Ammon's horn (tissue), 1 donor: ENCODE measurements at places on chromosomes 12 and 14.

GRCh38 chr14:92513966-92514843 lies 624 bp downstream of the RIN3 start:
- no peak for DNase-seq

- no peak for DNase-seq
Observed at GRCh38 chr14:70796551-70796950, 12.8 kb downstream of the MAP3K9 start.

DNA sequence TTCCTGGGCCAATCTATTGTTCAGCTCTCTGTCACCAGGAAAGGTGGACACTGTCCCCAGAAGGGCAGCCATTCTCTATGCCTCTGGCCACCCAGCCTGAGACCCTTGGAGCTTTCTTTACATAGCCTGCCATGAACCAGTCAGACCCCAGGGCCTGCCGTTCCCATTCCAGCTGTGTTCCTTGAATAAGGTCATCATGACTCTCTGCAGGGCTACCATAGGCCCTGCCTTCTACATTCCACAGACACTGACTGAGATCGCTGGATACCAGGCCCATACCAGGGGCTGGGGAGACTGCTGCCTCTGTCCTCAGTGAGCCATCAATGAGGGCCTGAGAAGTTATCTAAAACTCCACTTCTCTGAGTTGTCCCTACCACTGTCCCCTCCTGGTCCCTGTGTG lies 75.5 kb downstream of the SYNE3 start:
- DNase-seq = no peak

GRCh38 chr12:116358893-116359761 lies 81.6 kb upstream of the MED13L start:
- DNase-seq = peak; percentile 81

DNA sequence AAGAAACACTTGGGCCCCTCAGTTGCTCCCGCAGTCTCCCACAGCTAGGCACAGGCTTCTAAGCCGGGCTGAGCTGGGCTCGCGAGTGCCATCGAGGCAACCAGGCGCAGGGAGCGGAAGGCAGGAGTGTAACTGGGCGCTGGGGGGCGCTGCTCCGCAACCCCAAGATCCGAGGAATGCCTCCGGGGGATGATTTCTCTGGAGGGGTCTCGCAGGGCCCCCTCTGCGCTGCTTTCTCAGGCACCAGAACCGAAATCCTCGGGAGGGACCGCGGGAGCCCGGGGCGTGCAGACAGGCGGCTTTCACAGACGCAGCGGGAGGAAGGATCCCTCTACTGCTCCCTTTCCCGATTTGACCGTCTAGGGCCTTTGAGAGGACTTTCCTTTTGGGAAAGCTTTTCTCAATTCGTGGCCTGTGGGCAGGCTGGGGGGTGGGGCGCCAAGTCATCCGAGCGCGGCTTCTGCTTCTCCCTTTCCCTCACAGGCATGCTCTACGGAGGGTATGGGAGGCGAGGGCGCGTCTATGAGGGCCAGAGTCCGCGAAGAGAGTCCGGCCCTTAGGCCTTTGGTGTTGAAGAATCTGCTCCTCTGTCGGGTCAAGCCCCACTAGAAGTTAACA lies 4.3 kb upstream of the NKX2-1 start:
- no peak for DNase-seq

- DNase-seq = peak; percentile 56
Observed at GRCh38 chr12:54352891-54353874, 11.1 kb downstream of the GPR84 start.

GRCh38 chr12:104788840-104789271 lies 169.2 kb downstream of the SLC41A2 start:
- DNase-seq = peak; percentile 17

- no peak for DNase-seq
Observed at GRCh38 chr14:32013083-32013482, 64.0 kb upstream of the ARHGAP5 start.

GRCh38 chr14:95313707-95314106 lies 6.0 kb downstream of the CLMN start:
- DNase-seq = peak; percentile 87

DNA sequence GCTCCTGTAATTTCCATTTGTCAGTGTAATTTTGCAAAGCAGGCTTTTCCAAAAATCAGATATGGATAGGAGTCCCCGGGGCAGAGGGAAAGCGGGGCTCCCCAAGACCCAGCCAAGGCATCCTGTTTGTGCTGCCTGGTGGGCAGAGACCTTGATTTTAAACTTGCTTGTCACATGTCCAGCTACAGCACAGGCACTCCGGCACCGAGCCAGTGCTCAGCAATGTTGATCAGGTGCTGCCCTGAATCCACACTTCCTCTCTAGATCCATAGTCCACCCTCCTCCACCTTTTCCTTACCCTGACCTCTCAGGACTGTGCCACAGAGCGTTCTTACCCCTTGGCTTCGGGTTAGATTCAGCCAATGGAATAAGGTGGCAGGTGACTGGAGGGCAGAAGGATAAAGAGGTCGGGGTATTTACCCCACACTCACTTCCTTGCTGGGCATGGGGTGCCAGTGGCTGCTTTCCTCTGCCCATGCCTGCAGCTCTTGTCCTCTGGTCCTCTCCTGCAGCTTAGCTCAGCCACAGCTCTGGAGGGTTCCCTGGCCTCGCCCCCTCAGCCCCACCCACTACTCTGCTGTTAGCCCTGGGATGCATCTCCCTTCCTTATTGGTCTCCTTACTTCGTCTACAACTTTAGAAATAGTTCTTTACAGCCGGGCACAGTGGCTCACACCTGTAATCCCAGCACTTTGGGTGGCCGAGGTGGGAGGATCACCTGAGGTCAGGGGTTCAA lies 80.1 kb downstream of the IRF2BPL start:
- no peak for DNase-seq

DNA sequence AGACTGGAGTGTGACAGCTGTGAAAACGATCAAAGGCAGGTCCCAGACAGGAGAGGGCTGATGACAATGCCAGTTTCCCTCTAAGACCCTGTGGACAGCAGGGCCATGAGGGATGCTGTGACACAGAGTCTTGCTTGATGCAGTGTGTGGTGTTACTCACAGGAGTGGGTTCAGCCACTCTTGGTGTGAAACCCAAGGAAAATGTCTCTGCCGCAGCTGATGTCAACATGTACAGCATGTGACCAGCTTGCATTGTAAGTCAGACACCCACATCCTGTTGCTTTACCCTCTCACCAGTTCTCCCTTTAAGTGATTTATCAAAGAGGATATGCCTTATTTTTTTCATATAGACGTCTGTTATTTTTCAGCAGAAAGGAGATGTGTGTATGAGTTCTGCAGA lies 268.6 kb downstream of the BTG1 start:
- peak; percentile 72 for DNase-seq

DNA sequence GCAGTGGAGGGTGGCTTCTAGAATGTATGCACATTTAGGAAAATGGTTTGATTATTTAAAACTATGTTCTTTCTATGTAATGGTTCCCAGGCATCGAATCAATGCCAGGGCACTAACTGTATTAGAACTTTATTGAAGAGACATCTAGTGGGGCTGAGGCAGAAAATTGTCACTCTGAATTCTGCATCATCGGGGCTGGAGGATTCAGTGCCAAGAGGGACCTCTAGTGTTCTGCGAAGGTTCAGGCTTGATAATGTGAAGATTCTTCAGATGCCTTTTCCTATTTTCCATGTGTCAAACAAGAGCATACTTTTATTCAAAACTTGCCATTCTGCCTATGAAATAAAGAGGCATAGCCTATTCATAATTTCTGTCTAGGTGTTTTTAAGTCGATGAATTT lies 146.3 kb downstream of the CAND1 start:
- DNase-seq = peak; percentile 72

DNA sequence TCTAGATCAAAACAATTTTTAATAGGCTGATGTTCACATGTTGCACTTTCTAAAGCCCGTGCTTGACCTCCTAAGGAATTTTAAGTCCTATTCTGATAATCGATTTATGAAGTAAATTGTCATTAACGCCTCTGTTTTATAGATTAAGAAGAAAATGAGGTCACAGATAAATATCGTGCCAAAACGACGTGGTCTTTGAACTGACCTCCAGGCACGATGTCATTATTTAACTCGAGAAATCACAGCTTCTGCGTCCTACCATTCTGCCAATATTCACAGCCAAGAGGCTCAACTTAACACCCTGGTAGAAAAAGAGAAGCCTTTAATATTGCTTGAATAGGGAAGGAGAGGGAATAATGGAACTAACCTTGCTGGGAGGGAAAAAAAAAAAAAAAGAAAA lies 888 bp upstream of the EEA1 start:
- peak; percentile 11 for DNase-seq

DNA sequence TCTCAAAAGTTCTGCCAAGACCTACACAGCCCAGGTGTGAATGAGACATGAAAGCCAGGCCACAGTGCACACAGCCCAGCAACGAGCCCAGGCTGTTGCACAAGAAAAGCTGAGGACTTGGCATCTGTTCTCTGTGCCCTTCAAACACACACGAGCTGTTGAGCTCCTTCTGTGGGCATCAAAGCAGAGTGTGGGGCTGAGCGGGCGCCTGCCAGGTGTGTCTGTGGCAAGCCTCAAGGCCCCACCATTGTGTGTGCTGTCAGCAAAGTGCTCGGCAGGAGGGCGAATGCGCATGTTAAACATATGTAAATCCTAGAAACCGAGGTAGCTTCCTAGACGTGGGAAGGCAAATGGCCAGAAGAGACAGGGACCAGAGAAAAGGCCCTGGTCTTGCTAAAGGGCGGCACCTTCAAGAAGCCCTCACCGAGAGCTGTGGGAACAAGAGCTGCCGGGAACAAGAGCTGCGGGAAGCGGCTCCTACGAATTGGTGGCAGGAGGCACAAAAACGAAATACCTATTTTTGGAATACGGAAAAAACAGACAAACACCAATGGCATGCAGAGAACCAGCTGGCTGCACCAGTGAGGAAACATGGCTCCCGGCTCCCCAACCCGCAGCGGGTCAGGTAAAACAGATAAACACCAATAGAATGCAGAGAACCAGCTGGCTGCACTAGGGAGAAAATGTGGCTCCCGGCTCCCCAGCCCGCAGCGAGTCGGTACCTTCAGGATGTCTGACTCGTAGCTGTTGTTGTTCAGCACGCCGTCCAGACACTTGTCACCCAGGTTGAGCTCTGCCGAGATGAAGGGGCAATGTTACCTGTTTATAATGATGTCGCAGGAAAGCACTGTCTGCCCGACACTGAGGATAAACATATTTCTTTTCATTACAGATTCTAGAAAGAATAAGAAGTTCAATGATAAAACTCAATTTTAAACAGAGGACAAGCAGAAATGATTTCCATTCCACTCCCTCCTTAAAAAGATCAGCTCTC lies 19.0 kb upstream of the GOLGA3 start:
- peak; percentile 34 for DNase-seq

DNA sequence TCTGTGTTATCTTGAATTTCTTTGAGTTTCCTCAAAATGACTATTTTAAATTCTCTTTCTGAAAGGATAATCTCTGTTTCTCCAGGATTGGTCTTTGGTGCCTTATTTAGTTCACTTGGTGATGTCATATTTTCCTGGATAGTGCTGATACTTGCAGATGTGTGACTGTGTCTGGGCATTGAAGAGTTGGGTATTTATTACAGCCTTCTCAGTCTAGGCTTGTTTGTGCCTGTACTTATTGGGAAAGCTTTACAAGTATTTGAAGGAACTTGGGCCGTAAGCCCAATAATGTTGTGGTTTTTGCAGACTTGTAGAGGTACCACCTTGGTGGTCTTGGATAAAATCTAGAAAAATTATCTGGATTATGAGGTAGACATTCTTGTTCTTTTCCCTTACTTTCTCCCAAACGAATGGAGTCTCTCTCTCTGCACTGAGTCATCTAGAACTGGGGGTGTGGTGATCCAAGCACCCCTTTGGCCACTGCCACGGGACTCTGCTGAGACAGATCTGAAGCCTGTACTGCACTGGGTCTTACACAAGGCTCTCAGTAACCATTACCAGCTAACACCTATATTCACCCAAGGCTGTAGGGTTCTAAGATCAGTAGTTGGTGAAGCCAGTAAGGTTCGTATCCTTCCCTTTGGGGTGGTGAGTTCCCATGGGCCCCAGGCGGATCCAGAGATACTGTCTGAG lies 703.7 kb upstream of the MGAT4C start:
- DNase-seq = no peak

GRCh38 chr12:92299344-92299743 lies 153.7 kb upstream of the BTG1 start:
- DNase-seq = no peak

- peak; percentile 58 for DNase-seq
Observed at GRCh38 chr12:120365675-120366340, 3.2 kb downstream of the MSI1 start.

- no peak for DNase-seq
Observed at GRCh38 chr14:22174412-22175277, 414.4 kb downstream of the DAD1 start.

DNA sequence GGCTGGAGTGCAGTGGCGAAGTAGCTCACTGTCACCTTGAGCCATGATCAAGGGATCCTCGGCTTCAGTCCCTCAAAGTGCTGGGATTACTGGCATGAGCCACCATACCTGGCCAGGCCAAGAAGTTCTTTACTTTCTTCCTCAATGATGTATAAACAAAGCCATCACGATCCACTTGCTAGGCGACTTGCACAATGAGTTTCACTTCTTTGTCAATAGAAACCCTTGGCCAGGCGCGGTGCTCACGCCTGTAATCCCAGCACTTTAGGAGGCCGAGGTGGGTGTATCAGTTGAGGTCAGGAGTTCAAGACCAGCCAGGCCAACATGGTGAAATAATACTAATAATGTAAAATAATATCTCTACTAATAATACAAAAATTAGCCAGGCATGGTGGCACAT lies 14.4 kb upstream of the SPSB2 start:
- DNase-seq = no peak

DNA sequence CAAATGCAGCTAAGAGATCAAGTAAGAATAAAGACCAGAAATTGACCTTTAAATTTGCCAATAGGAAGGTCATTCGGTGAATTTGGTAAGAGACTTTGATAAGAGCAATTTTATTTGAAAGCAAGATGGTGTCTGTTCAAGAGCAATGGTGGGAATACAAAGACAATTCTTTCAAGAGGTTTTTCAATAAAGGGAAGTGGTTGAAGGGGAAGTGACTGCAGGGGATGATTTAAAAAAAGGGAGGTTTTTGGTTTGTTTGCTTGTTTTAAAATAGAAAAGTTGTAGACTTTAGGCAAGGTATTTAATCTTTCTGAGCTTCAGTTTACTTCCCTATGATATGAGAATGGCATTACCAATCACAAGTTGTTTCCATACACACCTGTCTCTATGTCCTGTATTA lies 4.3 kb upstream of the APPL2 start:
- no peak for DNase-seq

- DNase-seq = peak; percentile 22
Observed at GRCh38 chr14:68688872-68689371, 103.9 kb downstream of the ZFP36L1 start.

- DNase-seq = peak; percentile 68
Observed at GRCh38 chr12:74021937-74022336, 515.7 kb upstream of the ATXN7L3B start.

GRCh38 chr12:68240079-68240478 lies 13.3 kb downstream of the IL22 start:
- DNase-seq = peak; percentile 25

GRCh38 chr14:60651086-60651795 lies 2.0 kb upstream of the SIX1 start:
- no peak for DNase-seq
